Psoas muscle (tissue), 8 donors: ENCODE measurements at places on chromosomes 7 and 10. TPM values are rescaled to one million over a fixed set of nuclear protein-coding genes. Genes with fewer than 3 reads are reported as not detected.

COL13A1 gene
- 2.9 TPM for polyA plus RNA-seq

MCM10 gene
- 0.14 TPM for polyA plus RNA-seq

BAMBI gene
- 0.44 TPM for polyA plus RNA-seq

ELFN1 gene
- polyA plus RNA-seq = 0.11 TPM

KIF20B gene
- polyA plus RNA-seq = 0.57 TPM

ITIH2 gene
- polyA plus RNA-seq = not detected

RTKN2 gene
- polyA plus RNA-seq = 0.04 TPM

TCERG1L gene
- not detected for polyA plus RNA-seq

VSTM2A gene
- not detected for polyA plus RNA-seq

TUBB8 gene
- not detected for polyA plus RNA-seq

ABHD11 gene
- polyA plus RNA-seq = 7.4 TPM

ZNF488 gene
- polyA plus RNA-seq = 0.03 TPM

PRLHR gene
- not detected for polyA plus RNA-seq

SEMA3D gene
- polyA plus RNA-seq = 0.01 TPM

TMEM229A gene
- polyA plus RNA-seq = not detected

STX1A gene
- polyA plus RNA-seq = 4.2 TPM

HOXA11 gene
- 0.08 TPM for polyA plus RNA-seq

UNCX gene
- not detected for polyA plus RNA-seq

SPDYE11 gene
- not detected for polyA plus RNA-seq

ASZ1 gene
- polyA plus RNA-seq = not detected

ABCB4 gene
- 2.0 TPM for polyA plus RNA-seq

PDK4 gene
- 2,971 TPM for polyA plus RNA-seq

CYP2W1 gene
- polyA plus RNA-seq = not detected

TMEM254 gene
- 5.7 TPM for polyA plus RNA-seq

KNDC1 gene
- polyA plus RNA-seq = not detected

AKR1C4 gene
- not detected for polyA plus RNA-seq

IL2RA gene
- polyA plus RNA-seq = 0.20 TPM

TAC1 gene
- polyA plus RNA-seq = 0.14 TPM

FAM20C gene
- 16.5 TPM for polyA plus RNA-seq

CACNB2 gene
- polyA plus RNA-seq = 0.48 TPM

CYP26C1 gene
- 0.03 TPM for polyA plus RNA-seq

TRA2A gene
- polyA plus RNA-seq = 17.5 TPM

MEPCE gene
- polyA plus RNA-seq = 28.7 TPM

CLDN4 gene
- 0.16 TPM for polyA plus RNA-seq

SSC4D gene
- 1.3 TPM for polyA plus RNA-seq

CALHM3 gene
- polyA plus RNA-seq = not detected

CEP55 gene
- polyA plus RNA-seq = 0.16 TPM

C10orf67 gene
- polyA plus RNA-seq = 0.01 TPM

CALCR gene
- 0.96 TPM for polyA plus RNA-seq

FGFR2 gene
- polyA plus RNA-seq = 0.20 TPM

PDZD7 gene
- 0.30 TPM for polyA plus RNA-seq

ST8SIA6 gene
- 0.13 TPM for polyA plus RNA-seq

SLC18A3 gene
- not detected for polyA plus RNA-seq

CALY gene
- polyA plus RNA-seq = 0.05 TPM

ITPRID1 gene
- polyA plus RNA-seq = not detected

DUS4L gene
- polyA plus RNA-seq = 2.0 TPM

OR9A2 gene
- not detected for polyA plus RNA-seq

CFAP69 gene
- 1.7 TPM for polyA plus RNA-seq

FOXI2 gene
- not detected for polyA plus RNA-seq

TUBAL3 gene
- polyA plus RNA-seq = 0.23 TPM

SPDYE8 gene
- not detected for polyA plus RNA-seq

NME8 gene
- not detected for polyA plus RNA-seq

PIK3CG gene
- polyA plus RNA-seq = 0.13 TPM

NRCAM gene
- 0.55 TPM for polyA plus RNA-seq

GBX1 gene
- 0.07 TPM for polyA plus RNA-seq

INA gene
- 0.06 TPM for polyA plus RNA-seq

ANKRD1 gene
- polyA plus RNA-seq = 1,443 TPM

TMEM236 gene
- polyA plus RNA-seq = 0.93 TPM

TAS2R5 gene
- polyA plus RNA-seq = 0.21 TPM

NOLC1 gene
- 77.5 TPM for polyA plus RNA-seq
